ENCODE measurements at places on chromosomes 3 and 15. TPM values are rescaled to one million over a fixed set of nuclear protein-coding genes. Genes with fewer than 3 reads are reported as not detected.

RBPMS2 gene
- polyA plus RNA-seq: not detected

ABI3BP gene
- 0.59 TPM for polyA plus RNA-seq

SLC22A14 gene
- 0.08 TPM for polyA plus RNA-seq

KLHL40 gene
- polyA plus RNA-seq: not detected

CLDN18 gene
- not detected for polyA plus RNA-seq

SLC24A5 gene
- polyA plus RNA-seq: not detected

SLC38A3 gene
- not detected for polyA plus RNA-seq
